Amniotic stem cell (primary cell): ENCODE measurements at places on chromosomes 1 and 21.

- no peak for DNase-seq
Measured at GRCh38 chr1:121458291-121459048, 273.7 kb downstream of the SRGAP2C start.

- no peak for DNase-seq
Measured at GRCh38 chr1:214993419-214993818, 89.1 kb upstream of the KCNK2 start.

GRCh38 chr1:58064166-58064565 is 482.4 kb downstream of the OMA1 start:
- no peak for DNase-seq

GRCh38 chr1:114559356-114559755 is 22.1 kb downstream of the BCAS2 start:
- no peak for DNase-seq

DNA sequence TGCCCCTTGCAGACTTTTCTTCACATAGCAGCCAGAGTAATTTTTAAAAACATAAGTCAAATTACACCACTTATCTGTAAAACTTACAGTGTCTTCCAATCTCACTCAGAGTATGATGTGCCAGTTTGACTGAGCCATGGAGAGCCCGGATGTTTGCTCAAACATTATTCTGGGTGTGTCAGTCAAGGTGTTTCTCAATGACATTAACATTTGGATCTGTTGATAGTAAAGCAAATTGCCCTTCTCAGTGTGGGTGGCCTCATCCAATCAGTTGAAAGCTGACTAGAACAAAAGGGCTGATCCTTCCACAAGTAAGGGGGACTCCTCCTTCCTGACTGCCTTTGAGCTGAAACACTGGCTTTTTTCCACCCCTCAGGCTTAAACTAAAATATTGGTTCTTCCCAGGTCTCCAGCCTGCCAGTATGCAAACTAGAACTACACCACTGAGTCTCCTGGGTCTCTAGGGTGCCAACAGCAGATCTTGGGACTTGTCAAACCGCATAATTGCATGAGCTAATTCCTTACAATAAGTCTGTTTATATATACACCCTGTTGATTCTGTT is 157.9 kb upstream of the CTTNBP2NL start:
- no peak for DNase-seq

DNA sequence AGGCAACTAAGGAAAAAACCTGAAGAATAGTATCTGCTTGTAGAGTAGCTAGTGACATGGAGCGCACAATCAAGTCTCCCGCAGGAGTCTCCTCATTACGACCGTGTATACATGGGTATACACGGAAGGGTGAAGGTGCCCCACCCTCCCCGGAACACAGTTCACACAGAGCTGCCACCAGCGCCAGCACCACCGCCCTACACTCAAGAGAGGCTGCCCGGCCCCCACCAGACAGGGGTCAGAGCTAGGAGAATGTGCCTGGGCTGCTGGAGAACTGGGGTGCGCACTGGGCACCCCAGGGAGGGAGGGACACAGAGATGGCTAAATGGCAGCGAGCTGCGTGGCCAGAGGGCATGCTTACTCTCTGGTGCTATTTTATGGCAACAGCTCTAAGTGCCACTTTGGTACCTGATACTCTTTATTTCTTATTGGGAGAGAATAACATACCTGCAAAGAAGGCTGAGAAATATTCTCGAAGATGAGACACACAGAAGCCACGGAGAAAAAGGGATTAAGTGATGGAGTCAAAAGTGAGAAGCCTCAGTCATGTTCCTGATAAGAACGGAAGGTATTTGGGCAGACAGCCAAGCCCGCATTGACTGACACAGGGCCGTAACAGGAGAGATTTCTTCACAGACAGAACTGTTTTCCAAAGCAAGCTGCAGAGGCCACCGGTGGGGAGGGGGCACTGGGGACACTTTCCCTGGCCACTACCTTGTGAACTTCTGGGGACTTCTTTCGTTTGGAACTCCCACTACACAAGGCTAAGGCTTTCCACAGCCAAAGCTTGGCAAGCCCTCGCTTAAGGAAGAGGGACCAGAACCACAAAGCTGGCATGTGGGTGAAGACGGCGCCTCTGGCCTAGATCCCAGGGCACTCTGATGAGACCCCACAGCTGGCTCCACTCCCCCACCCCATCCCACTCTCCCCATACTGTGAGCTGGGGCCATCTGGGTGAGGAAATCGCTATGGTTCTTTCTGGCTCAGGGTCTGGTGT is 108.0 kb downstream of the PGBD5 start:
- DNase-seq: no peak

DNA sequence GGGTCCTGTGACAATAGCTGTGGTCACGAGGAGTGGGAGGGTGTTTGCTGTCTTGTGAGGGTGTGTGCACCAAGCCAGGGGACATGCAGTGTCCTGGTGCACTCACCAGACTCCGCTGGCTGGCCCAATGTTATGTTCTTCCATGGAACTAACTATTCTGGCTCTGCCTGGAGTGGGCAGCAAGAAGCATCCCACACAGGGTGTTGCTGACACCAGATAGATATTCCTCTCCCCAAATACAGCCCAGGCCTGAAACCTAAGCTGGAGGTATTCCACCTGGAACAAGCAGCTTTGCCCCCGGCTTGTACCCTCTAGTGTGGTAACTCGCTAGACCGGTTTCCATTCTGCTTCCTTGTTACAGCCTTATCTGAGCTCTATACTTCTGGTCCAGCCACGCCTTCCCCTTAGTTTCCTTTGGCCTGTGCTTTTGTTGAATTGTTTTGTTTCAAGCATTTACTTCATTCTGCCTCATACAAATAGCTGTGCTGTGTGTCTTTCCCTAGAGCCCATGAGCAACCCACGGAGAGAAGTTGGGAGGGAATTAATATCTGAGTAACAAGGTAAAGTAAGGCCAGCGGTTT is 14.7 kb upstream of the LY9 start:
- no peak for DNase-seq

DNA sequence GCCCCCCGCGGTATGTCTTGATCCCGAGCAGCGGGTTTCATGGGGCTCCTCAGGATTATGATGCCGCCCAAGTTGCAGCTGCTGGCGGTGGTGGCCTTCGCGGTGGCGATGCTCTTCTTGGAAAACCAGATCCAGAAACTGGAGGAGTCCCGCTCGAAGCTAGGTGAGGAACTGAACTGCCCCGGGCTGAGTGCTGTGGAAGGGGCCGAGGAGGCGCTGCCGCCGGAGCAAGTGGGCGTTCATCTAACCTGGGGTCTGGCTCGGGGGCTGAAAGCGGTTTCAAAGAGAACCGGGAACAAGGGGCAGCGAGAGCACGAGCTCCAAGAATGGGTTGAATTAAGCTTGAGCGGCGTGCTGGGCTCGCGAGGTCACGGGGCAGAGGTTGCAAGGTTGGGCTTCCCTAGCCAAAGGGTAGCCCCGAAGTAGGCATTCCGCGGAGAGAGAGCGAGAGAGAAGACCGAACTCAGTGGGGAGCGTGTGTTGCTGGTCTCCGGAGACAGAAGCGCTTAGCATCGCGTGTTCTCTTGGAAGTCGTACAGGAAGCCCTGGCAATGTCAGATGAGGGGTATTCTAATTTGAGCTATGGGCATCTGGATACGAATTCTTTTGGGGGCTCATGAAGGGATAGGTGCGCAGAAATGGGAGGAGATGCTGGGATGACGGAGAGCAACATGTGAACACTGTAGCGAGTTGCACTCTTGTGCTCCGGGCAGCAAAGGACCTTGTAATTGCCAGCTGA is 732 bp downstream of the HS2ST1 start:
- DNase-seq: no peak

- no peak for DNase-seq
Measured at GRCh38 chr1:91124989-91125417, 103.2 kb upstream of the ZNF644 start.

DNA sequence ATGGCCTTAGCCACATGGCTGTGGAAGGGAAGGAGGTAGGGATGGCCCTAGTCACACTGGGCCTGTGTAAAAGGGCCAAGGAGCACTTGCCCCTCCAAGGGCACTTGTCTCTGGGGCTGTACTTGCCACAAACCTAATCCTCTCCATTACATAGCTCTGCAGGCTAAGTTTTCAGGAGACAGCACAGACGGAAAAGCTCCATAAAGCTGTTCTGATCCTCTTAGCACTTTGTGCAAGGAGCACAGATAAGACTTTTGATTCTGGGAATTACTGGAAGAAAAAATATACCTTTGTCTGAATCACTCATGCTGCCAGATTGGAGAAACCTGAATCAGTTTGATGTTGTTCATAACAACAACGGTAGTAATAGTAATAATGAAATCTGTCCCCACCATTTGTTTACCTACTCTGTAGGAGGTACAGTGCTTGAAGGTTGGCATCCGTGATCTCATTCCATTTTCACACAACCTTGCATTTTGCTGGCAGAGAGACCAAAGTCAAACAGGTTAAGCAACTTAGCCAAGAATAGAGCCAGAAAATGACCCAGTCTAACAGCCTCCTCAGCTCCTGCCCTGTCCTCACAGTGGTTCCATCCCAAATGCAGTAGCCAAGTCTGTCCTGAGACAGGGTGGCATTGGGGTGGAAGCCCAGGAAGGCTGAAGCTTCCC is 207.1 kb downstream of the ROR1 start:
- DNase-seq: no peak

DNA sequence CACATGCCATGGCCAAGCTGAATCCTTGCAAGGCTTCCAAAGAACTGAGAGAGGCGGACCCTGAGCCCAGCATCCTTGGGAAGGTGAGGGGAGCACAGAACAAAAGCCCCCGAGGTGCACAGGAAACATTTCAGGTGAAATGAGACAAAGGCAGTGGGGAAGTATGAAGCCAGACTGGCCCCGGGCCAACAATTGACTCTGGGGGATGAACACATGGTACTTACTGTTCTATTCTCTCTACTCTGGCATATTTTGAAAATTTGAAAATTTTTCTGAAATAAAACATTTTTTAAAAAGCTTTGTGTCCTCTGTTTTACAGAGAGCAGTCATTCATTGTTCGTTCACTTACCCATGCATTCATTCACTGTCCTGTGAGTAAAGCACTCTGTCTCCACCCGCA is 77.7 kb downstream of the GRIK3 start:
- no peak for DNase-seq

- DNase-seq: no peak
Measured at GRCh38 chr21:25961042-25961441, 209.5 kb downstream of the APP start.

- DNase-seq: no peak
Measured at GRCh38 chr1:59092126-59092525, 204.8 kb upstream of the FGGY start.

- peak; percentile 67 for DNase-seq
Measured at GRCh38 chr1:20717452-20718342, at the start of gene KIF17. KIF17 (minus strand) TSS chr1:20718007; CDS start chr1:20717706, 301 bp downstream.

DNA sequence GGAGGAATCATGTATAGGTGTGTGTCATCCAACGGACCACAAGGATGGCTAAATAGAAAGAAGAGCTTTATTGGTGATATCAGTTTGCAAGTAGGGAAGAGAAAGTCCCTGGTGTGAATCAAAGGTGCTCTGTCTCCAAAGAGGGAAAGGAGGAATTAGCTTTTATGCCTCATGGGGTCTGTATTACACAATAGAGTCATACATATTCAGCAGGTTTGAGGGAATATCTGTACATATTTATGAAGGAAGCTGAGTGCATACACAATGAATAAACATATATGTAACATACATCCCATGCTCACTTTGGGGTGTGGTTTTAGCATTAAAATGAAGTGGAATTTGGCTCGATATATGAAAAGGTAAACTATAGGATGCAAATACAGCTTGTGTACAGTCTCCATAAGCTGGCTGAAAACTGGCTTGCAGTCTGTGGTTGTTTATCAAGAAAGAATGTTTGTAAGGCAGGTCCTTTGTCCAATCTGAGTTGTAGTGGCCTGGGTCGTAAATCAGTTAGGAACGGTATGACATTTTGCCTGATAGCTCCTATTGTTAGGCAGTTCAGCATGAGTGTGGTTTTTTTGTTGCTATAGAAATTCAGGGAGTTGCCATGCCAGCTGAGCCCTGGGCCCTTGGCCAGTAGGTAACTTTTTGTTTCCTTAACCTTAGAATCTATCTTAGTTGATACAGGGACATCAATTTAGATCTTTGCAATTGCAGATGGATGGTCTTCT is 198.0 kb upstream of the ZP4 start:
- DNase-seq: no peak

DNA sequence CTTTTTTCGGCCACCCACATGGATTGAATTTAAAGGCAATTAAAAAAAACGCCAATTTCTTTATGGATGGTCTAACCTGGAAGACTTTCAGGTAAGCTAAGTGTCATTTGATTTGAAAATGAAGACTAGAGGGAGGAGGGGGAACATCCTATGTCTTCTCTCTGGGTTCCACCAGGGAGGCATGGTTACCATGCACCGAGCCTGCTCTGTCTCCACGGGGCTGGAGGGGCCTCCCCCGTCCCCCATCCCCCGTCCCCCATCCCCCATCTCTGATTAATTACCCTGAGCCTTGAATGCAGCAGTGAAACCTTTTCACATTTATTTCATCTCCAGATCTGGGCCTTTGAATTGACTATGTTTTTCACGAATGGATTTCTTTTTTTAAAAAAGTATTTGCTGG is 135.1 kb downstream of the TLR5 start:
- DNase-seq: no peak

GRCh38 chr1:247914941-247915662 is 5.0 kb upstream of the OR2T8 start:
- no peak for DNase-seq

GRCh38 chr21:30434033-30434631 is 4.1 kb downstream of the KRTAP13-4 start:
- DNase-seq: no peak

GRCh38 chr1:218880484-218881060 is 293.1 kb upstream of the LYPLAL1 start:
- no peak for DNase-seq

GRCh38 chr1:215845234-215845891 is 278.3 kb downstream of the KCTD3 start:
- peak; percentile 76 for DNase-seq

GRCh38 chr1:41558761-41559171 is 74.3 kb upstream of the EDN2 start:
- no peak for DNase-seq

- DNase-seq: no peak
Measured at GRCh38 chr1:87338566-87338965, 9.9 kb downstream of the LMO4 start.

- peak; percentile 34 for DNase-seq
Measured at GRCh38 chr1:235866205-235866912, at the start of gene LYST. LYST (minus strand) TSS chr1:235866906; CDS start chr1:235830417, 36,489 bp downstream.

DNA sequence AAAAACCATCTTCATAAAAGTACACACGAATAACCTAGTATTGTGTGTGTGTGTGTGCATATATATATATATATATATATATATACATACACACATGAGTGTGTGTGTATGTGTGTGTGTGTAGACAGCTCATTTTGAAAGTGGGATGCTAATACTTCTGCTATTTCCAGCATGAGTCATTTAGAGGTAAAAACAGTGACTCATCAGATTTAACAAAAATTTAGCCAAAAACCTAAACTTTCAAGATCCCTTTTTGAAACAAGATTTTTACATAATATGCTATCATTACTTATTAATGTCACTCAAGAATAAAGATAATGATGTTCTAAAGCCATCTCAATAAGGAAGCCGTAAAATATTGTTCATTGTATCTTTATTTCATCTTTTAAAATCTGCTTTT is 35.6 kb upstream of the ADGRL4 start:
- no peak for DNase-seq
